ENCODE measurements at places on chromosomes 2 and 18.

DNA sequence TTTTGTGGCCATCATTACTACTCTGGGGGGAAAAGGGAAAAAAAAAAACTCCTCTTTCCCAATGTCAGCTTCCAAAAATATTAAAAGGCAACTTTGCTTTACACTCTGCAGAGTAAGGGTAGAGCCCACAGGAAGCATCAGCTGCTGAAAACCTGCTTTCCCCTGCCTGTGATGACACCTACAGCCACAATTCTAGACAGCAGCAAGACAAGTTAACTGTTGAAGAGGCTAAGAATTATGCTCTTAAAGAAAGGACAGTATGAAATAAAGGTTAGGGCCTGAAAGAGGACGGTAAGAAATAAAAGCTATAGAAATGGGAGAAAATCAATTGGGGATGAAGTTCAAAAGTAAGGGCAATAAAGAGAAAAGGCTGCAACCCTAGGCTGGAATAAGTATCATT, 3.0 kb downstream of the PDE11A start:
- DNase-seq, result no peak

DNA sequence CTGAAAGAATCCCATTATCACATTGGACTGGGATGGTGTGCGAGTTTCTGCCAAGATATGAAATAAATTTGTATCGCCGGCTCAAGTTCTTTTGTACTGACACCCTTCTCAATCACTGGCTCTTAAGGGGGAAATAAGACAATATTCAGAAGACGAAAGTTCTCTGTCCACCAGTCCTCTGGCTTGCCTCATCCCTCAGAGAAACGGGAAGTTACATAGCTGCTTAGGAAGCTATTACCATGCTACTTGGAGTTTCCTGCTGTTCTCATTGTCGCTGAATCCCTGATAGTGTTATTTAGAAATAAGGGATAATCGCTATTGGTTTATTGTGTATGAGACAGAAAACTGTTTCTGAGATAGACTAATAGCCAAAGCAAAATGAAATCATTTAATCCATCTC, 205.0 kb upstream of the ZNF521 start:
- no peak for DNase-seq

DNA sequence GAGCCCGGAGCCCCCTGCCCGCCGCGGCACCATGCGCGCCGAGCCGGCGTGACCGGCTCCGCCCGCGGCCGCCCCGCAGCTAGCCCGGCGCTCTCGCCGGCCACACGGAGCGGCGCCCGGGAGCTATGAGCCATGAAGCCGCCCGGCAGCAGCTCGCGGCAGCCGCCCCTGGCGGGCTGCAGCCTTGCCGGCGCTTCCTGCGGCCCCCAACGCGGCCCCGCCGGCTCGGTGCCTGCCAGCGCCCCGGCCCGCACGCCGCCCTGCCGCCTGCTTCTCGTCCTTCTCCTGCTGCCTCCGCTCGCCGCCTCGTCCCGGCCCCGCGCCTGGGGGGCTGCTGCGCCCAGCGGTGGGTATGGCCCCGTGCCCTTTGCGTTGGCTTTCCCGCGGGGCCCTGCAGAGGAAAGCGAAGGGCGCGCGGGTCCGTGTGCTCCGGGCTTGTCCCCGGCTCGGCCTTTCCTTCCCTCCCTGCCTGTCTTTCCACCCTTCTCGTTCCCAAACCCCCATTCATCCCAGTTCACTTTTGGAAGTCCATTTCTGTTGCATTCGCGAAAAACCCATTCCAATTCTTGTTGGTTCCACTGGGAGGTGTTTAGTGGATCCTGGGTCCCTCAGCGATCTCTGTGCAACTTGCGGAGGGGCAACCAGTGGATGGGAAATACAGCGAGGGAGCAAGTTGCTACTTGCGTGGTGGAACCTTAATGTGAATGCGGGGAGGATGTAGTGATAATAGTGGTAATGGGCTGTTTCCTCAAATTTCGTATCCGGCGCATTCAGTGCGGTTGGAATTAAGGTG, 599 bp downstream of the ADAM23 start:
- no peak for DNase-seq

DNA sequence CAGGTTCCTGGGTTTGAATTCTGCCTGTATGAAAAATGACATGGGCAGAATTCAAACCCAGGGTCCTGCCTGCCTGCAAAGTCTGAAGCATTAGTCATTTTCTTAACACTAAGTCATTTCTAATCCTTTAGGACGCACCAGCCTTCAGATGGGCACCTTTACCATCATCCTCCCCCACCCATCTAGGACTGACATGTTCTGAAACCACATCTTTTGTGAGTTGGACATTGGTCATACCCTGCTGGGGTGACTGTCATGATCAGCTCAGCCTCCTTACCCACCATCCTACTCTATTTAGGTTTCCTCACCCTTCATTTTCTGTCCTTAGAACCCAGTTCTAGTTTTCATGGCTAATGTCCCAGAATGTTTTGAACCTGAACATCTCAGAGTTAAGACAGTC, 104.9 kb downstream of the TRIB2 start:
- DNase-seq, result no peak

DNA sequence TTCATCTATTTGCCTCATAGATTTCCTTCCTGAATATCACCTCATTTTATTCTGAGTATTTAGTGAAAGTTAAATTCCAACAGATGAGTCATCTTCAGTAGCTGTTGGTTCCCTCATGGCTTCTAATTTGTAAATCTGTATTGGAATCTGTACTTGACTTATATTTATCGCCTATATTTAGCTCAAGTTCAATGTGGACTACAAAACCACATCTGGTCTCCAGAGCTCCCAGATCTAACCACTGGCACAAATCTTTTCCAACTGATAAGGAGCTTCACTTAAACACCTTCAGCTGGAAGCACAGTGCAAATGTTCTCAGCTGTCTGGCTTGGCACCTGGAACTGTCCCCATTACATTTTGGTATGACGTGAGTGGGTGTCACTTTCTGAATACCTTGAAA, 82.8 kb upstream of the DSEL start:
- DNase-seq, result no peak

GRCh38 chr2:46778511-46778910, 137.1 kb downstream of the MCFD2 start:
- DNase-seq, result no peak

DNA sequence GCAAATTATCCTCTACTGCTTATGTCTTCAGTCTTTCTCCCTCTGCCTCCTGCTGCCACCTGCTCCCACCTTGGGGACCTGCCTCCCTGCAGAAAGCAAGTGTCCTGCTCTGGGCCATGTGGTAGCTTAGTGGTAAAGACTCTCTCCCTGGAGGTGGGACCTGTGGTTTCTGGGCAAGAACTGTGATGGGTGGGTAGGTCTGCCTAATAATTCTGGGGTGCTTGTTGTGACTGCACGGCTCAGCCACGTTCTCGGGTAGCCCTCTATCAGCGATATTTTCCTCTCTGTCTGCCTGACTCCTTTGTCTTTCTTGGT, 16.4 kb upstream of the CD28 start:
- DNase-seq, result no peak

GRCh38 chr2:144546933-144547332, 27.0 kb upstream of the ZEB2 start:
- DNase-seq, result no peak

GRCh38 chr2:124264551-124265091, 239.5 kb downstream of the CNTNAP5 start:
- DNase-seq, result no peak

DNA sequence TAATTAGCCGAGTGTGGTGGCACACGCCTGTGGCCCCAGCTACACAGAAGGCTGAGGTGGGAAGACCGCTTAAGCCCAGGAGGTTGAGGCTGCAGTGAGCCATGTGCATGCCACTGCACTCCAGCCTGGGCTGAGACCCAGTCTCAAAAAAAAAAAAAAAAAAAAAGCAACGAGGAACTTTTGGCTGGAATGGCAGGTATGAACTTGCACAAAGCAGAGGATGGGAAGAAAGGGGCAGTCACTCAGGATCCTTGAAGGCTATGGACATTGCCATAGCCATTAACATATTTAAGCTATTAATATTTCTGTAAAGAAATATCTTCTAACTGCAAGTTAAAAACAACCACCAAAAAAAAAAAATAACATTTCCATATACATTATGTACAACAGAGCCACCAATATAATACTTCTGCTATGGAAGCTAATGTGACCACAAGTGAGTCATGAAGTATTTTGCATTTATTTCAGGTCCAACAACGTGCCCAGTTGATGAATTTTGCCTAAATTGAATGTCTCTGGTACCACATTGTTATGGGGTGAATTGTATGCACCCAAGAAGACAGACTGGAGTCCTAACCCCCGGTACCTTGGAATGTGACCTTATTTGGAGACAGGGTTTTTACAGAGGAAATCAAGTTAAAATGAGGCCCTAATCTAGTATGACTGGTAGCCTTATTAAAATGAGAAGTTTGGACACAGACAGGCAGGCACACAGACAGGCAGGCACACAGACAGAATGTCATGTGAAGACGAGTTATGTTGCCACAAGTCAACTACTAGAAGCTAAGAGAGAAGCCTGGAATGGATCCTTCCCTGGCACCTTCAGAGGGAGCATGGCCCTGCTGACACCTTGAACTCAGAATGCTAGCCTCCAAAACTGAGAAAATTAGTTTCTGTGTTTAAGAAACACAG, 102.8 kb downstream of the RBMS1 start:
- no peak for DNase-seq

GRCh38 chr2:70690846-70691245, 77.2 kb downstream of the ADD2 start:
- DNase-seq, result no peak

GRCh38 chr2:229249536-229249935, 21.6 kb downstream of the PID1 start:
- DNase-seq, result no peak

- DNase-seq, result no peak
These were observed 64.5 kb downstream of the TACR1 start for GRCh38 chr2:75134860-75135259.

DNA sequence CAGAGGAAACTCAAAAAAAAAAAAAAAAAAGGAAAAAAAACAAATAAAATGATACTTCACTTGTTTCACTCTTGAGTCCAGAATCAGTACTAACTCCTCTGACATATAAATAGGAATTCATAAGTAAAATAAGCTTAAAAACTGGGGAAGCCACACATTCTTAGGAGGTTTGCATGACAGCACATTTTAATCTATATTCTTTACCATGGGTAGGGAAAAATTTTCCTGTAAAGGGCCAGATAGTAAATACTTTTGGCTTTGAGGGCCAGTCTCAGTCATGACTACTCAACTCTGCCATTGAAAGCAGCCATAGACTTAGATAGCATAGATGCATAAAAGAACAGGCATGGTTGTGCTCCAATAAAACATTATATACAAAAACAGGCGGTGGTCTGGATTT, 145.2 kb downstream of the BCL11A start:
- no peak for DNase-seq

- no peak for DNase-seq
These were observed 28.8 kb downstream of the APCDD1 start for GRCh38 chr18:10482985-10483949.

DNA sequence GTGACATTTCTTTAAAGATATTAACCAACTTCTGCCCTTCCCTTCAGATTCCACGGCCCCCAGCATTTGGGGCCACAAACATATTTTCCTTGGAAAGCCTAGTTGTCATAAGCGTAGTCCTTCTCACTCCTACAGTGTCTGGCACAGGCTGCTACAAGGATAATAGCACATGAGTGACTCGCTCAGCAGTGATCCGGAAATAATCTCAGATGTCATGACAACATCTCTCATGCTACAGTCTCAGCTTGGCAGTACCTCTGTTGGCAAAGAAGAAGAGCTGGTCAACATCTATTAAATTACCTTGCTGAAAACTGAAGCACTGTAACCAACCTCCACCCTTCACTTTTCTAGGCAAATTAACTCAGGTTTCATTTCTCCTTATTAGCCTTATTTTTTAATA, 351.7 kb downstream of the RAD51AP2 start:
- no peak for DNase-seq

- no peak for DNase-seq
These were observed 104.0 kb downstream of the MCFD2 start for GRCh38 chr2:46811379-46812310.

DNA sequence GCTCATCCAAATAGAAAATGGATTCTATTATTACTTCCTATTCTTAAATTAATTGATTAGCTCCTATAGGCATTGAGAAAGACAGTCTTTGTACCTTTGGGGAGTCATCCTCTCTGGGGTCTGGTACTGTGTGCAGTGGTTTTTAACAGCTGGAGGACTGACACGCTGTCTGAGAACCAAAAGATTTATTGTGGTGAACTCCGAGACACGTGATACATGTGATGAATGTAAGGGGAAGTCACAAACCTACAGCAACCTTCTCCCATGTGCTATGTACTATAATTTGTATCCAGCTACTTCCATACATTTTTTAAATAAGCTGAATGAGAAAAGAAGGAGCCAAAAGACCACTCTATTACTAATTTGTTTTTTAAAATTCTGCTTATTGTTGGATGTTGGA, 133.7 kb downstream of the GALNT3 start:
- no peak for DNase-seq

- no peak for DNase-seq
These were observed 424.4 kb downstream of the DSEL start for GRCh38 chr18:67092141-67092540.

GRCh38 chr2:42110641-42111322, 58.4 kb upstream of the EML4 start:
- DNase-seq, result no peak

DNA sequence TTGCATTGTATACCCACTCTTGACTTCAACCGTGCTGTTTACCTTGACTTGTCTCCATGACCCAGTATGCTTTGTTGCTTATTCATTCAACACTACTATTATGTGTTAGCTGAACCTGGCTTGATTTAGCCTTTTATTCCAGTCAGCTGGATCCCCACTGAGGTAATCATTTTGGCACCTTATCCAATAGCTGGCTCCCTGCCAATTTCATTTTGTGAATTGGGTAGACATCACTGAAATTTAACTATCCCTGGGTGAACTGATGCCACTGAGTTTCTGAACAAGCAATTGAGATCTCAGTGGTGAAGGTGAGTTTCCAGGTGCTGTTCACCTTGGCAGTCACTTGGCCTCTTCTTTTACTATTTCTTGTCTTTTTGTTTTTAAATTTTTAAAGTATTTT, 584.3 kb downstream of the ADCYAP1 start:
- no peak for DNase-seq

- DNase-seq, result no peak
These were observed 6.1 kb upstream of the FAM171B start for GRCh38 chr2:186687807-186688211.

- no peak for DNase-seq
These were observed 53.9 kb downstream of the PRKRA start for GRCh38 chr2:178397002-178397605.

GRCh38 chr2:50143822-50144575, 887.9 kb downstream of the NRXN1 start:
- no peak for DNase-seq

- DNase-seq, result no peak
These were observed 93.4 kb upstream of the ARHGAP28 start for GRCh38 chr18:6636091-6636490.

- no peak for DNase-seq
These were observed 54.4 kb downstream of the ANKMY1 start for GRCh38 chr2:240503375-240503774.

GRCh38 chr2:198382811-198383210, 578.4 kb downstream of the PLCL1 start:
- DNase-seq, result no peak

GRCh38 chr2:59312967-59313940, 1072.1 kb upstream of the FANCL start:
- DNase-seq, result no peak

GRCh38 chr18:37487400-37487867, 78.2 kb downstream of the CELF4 start:
- no peak for DNase-seq

All from cortex of kidney (tissue), 1 donor.